ENCODE measurements at places on chromosomes 3 and 15.

GRCh38 chr3:55036883-55037577 lies 109.2 kb upstream of the LRTM1 start:
- DNase-seq: no peak

DNA sequence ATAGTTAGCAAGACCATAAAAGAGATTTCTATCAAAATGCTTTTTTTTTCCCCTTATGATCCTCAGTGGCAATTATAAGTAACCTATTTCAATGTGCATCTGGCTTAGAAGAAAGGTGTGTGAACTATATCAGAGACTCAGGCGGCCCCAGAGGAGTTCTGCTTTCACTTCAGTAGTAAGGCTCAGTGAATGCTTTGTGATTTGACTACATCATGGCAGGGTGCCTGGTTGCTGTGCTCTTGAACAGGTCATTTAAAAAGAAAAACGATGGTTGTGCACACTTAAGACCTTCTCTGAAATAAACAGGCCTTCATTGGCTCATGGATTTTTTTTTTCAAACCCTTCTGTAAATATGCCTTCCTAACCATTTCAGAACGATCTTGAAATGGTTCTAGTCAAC lies 400.4 kb upstream of the RARB start:
- DNase-seq: no peak

GRCh38 chr3:160601288-160601687 lies 35.9 kb upstream of the KPNA4 start:
- no peak for DNase-seq

GRCh38 chr15:93066834-93067648 lies 22.0 kb downstream of the RGMA start:
- no peak for DNase-seq

DNA sequence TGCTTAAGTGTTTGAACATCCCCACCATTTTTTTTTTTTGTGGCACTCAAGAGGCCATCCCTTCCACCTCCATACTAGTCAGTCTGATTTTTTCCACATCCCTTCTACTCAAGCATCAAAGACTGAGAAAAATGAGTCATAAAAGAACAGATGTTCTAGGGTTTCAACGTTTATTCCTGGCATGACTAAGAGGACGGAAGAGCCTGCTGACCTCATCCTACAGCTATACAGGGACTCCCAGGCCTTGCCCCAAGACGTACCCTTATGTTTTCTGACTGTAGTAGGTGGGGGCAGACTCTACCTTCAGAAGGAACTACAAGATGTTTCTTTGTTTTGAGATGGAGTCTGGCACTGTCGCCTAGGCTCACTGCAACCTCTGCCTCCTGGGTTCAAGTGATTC lies 3.3 kb upstream of the ITPKA start:
- peak; percentile 94 for DNase-seq

GRCh38 chr3:62335196-62335595 lies 38.2 kb downstream of the FEZF2 start:
- no peak for DNase-seq

GRCh38 chr3:177449360-177450006 lies 252.2 kb upstream of the TBL1XR1 start:
- no peak for DNase-seq

GRCh38 chr15:32998979-32999672 lies 195.4 kb downstream of the FMN1 start:
- DNase-seq: no peak

- DNase-seq: no peak
Observed at GRCh38 chr15:40807888-40808461, 702 bp upstream of the DNAJC17 start.

DNA sequence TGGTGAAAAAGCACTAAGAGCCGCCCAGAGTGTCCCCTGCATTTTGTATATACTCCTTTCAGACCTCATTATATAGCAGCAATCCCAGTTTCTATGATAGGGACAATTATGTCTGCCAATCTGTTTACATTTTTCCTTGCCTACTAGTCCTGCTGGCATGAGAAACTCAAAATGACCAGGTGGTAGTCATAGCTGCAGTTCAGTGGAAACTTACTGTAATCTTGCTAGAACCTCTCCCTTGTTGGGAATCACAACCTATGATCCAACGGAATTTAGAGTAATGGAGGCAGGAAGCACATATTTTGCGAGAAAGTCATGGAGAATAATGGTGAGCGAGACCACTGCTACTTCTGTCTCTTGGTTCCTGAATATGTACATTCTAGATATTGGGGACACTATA lies 28.6 kb upstream of the MINAR1 start:
- DNase-seq: no peak

DNA sequence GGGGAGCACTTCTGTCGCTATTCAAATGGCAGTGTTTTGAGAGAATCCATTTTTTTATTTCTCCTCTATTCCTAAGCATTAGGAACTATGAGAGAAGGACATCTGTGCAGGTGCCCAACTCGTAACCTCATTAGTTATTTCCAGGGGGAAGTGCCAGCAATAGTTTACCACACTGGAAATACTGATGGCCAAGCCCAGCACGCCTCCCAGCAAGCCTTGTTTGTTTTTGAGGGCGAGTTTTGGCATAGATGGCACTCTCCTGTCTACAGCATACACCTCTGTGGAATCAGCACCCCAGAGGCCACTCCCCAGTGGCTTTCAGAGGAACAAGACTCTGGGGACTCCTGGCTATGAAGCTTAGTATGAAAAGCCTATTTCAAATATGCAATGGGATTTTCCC lies 36.6 kb downstream of the FAN1 start:
- no peak for DNase-seq

DNA sequence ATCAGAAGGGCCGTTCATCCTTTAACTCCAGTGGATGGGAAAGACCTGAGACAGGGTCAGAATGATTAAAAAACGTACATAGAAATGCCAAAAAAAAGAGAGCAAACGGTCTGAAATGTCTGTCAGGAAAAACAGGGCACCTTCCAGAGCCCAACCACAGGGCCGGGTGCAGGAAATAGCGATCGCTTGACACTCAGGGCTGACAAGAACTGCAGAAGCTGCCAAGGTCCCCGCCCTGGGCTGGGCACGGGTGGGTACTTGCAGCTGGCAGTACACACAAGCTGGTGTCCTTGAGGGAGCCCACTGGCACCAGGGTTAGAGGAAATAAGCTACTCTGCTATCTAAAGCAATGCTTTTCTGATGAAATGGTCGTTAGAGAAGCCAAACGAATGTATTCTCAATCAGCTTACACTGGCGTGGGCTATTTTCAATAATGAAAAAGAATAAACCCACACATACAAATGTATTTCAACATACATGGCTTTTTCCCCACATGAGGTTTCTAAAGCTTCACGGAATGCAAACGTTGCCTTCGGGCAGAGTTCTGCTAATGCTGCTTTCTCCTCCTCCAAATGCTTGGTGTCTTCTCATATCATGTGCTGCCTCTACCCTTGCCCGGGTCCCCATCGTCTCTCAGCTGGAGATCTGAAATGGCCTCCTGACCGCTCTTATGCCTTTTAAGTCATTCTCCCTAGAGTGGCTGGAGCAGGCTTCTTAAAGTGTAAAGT lies 15.6 kb downstream of the FRMD4B start:
- DNase-seq: no peak

DNA sequence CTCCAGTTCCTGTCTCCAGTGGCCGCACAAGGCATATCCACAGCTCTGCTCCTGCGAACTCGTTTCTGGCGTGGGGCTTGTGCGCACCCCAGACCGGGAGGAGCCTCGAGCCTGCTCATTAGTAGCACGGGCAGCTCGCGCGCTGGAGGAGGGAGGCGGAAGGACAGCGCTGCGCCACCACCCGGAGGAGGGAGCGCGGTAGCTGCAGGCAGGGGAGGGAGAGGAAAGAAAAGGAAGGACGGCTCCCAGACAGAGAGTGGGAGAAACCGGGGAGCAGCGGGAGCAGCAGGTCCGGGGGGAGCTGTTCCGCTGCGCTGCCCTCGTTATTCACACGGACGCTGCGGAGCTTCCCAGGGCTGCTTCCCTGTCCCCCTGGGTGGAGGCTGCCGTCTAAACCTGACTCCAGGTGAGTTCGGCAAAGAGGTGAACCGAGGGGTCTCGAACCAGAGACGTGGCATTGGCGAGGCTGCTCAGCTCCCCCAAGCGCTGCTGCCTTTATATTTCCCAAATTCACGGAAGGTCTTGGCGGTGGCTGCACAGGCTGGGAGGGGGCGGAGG lies 121.3 kb upstream of the ZNF717 start:
- peak; percentile 15 for DNase-seq

GRCh38 chr15:37789397-37789786 lies 145.0 kb upstream of the TMCO5A start:
- DNase-seq: no peak

GRCh38 chr15:83762367-83762766 lies 108.4 kb downstream of the ADAMTSL3 start:
- DNase-seq: no peak

- DNase-seq: no peak
Observed at GRCh38 chr3:81199587-81199986, 561.9 kb downstream of the GBE1 start.

DNA sequence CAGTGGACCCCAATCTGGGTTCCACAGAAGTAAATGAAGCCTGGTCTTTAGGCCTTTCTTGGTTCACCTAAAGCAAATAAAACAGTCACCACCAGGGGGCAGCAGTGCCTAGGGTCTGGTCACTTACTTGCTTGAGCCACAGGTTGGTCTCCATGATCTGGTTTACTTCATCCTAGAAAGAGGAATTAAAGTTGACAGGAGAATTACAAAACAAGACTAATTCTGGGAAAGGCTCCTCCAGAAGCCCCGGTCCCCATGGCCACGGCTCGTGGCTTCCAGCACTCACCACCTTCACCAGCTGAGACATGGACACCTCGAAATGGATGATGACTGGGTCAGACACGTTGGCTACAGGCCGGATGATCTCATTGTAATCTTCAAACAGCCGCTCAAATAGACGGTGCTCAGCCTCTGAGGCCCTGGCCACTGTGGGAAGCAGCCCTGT lies 2.3 kb downstream of the CHRNA3 start:
- DNase-seq: peak; percentile 87

GRCh38 chr3:188283347-188283746 lies 129.4 kb downstream of the LPP start:
- no peak for DNase-seq

DNA sequence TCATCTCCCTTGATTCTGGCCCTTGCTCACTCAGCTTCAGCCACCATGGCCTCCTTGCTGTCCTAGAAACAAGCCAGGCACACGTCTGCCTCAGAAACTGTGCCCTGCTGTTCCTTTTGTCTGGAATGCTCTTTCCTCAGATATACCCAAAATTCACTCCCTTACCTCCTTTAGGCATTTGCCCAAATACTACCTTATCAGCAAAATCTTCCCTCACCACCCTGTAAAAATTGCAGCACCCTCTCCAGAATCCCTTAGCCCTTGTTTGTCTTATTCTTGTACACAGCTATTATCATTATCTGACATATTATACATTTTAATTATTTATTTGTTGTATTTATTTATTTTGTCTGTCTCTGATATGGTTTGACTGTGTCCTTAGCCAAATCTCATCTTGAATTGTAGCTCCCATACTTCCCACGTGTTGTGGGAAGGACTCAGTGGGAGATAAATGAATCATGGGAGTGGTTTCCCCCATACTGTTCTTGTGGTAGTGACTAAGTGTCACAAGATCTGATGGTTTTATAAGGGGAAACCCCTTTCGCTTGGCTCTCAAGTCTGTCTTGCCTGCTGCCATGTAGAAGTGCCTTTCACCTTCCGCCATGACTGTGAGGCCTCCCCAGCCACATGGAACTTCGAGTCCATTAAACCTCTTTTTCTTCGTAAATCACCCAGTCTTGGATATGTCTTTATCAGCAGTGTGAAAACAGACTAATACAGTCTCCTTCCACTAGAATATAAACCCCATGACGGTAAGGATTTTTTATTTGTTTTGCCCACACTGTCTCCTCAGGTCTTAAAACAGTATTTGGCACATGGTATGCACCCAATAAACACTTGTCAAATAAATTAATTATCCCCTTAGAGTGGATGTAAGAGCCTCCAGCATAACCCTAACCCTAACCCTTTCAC lies 60.0 kb upstream of the STT3B start:
- no peak for DNase-seq

GRCh38 chr3:151169262-151169947 lies 33.6 kb downstream of the GPR171 start:
- no peak for DNase-seq

DNA sequence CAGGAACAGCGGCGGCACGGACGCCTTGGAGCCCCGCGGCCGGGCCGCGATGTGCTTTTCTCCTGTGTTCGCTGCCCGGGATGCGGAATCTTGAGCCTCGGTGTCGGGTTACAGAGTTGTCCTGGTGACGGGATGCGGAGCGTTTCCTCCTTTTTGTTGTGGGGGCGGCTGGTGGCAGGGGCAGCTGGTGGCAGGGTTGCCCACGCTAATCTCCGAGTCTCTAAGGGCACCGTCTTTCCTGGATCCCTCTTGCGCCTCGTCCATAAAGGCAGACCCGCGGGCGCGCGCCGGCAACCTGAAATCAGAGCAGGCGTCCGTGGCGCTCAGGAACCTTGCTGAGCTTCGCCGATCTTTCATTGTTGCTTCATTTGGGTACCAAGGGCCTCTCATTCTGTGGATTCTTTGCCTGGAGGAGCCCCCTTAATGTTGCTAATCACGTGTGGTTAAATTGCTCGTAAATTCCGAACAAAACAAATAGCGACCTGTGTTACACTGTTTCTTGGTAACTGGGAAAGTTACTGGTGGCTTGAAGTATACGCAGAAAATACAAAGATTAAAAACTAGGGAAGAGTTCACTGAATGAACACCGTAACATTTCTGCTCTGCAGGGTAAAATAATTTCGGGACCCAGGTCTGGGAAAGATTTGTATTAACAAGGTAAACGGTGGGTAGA lies 844 bp upstream of the PFN2 start:
- no peak for DNase-seq

GRCh38 chr3:42052132-42052483 lies 39.0 kb upstream of the TRAK1 start:
- DNase-seq: no peak

- no peak for DNase-seq
Observed at GRCh38 chr3:88991496-88991895, 115.9 kb upstream of the EPHA3 start.

- no peak for DNase-seq
Observed at GRCh38 chr3:22441711-22442110, 690.7 kb upstream of the ZNF385D start.

DNA sequence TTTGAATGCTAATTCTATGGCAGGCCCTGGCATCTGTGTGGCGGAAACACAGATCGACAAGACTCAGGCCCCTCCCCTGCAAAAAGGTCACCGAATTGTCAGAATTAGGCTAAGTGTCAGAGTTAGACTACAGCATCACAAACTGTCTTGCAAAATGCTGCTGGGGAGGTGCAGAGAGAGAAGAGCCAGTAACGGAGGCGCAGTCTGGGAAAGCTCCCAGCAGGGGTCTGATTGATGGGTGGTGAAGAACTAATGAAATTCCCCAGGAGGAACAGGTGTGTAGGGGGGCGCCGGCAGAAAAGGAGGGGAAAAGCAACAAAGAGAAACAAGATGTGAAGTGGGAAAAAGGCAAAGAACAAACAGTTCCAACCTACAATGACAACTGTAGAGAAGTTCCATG lies 72.7 kb upstream of the TAMM41 start:
- DNase-seq: no peak

DNA sequence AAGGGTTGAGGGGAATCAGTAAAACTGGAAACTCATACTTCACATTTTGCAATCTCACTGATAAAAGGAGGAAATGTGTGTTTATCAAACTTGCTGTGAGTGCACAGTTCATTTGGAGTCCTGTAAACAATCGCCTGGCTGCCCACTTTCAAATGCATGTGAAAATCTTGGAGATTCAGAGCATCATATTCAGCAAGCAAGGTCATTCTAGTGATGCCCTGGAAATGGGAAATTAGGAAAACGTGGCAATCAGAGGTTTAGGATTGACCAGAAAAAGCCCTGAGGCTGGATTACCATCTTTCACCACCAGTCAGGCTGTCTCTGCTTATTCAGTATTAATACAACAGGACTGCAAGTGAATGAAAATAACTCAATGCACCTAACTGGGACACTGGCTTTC lies 23.9 kb downstream of the DPH6 start:
- no peak for DNase-seq
